Muscle of leg (tissue), 16 donors: ENCODE measurements at places on chromosomes 13 and 19. TPM values are rescaled to one million over a fixed set of nuclear protein-coding genes. Genes with fewer than 3 reads are reported as not detected.

GRCh38 chr13:110872034-110872767 is 42.7 kb downstream of the ANKRD10 start:
- DNase-seq: no peak
- no peak overlapping the region for H3K4me3 ChIP-seq
- no peak overlapping the region for H3K27ac ChIP-seq
- peaks cover 23% of the 10 kb centered on the region for H3K4me1 ChIP-seq
- H3K27me3 ChIP-seq: peaks cover 2% of the 10 kb centered on the region
- H3K36me3 ChIP-seq: no peaks in the 10 kb centered on the region

GRCh38 chr13:22031702-22032286 is 360.9 kb downstream of the FGF9 start:
- H3K36me3 ChIP-seq: no peaks in the 10 kb centered on the region
- peak; percentile 93 for DNase-seq
- H3K4me1 ChIP-seq: no peaks in the 10 kb centered on the region
- H3K27ac ChIP-seq: peak overlapping the region; percentile 67
- H3K27me3 ChIP-seq: no peaks in the 10 kb centered on the region

DNA sequence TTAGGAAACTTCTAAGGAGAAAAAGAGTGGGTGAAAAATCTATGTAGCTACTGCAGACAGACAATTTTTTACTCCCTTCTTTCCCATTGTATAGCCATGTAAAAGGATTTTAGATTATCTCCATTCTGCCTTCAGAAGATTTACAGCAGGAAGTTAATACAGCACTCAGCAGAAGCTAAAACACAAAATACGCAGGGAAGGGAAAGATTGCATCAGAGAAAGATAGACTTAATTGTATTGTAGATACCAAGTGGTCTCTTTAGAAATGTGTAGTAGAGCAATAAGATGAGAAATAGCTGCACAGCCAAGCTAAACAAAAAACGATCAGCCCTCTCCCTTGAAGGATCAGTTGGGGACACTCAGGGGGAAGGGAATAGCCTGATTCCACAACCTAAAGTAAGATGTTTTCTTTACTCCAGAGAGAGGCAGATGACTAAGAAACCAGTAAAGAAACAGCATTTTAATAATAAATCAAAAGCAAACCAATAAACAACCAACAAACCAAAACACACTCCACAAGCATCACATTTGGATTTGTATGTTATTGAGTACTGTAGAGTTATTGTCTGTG is 236.7 kb upstream of the SLITRK1 start:
- H3K4me1 ChIP-seq: no peaks in the 10 kb centered on the region
- no peak overlapping the region for H3K27ac ChIP-seq

GRCh38 chr13:28744091-28744536 is 25.3 kb upstream of the SLC46A3 start:
- H3K36me3 ChIP-seq: no peaks in the 10 kb centered on the region
- H3K27me3 ChIP-seq: no peaks in the 10 kb centered on the region
- no peak overlapping the region for H3K27ac ChIP-seq
- H3K4me1 ChIP-seq: no peaks in the 10 kb centered on the region
- no peak overlapping the region for H3K4me3 ChIP-seq

DNA sequence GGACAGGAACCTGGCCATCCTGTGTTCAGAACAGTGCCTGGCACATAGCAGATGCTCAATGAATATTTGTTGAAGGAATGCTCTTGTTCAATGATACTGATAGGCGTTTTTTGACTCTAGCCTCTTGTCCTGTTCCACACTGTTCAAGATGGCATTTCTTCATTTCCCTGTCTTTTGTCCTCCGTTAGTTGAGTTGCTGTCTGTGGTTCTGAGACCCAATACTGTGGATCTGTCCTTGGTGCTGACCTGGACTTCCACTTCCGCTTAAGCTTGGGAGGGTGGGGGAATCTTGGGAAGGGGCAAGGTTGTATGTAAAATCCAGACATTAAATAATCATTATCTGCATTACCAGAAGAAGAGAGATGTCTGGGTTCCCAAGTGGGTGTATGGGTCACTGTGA is 8.3 kb upstream of the KCNN4 start:
- H3K27ac ChIP-seq: no peak overlapping the region
- H3K4me3 ChIP-seq: no peak overlapping the region
- H3K36me3 ChIP-seq: no peaks in the 10 kb centered on the region
- H3K4me1 ChIP-seq: peaks cover 2% of the 10 kb centered on the region
- H3K27me3 ChIP-seq: peaks cover 3% of the 10 kb centered on the region
- peak; percentile 50 for DNase-seq

- H3K27ac ChIP-seq: no peak overlapping the region
- no peaks in the 10 kb centered on the region for H3K27me3 ChIP-seq
- no peaks in the 10 kb centered on the region for H3K36me3 ChIP-seq
Measured at GRCh38 chr13:101892296-101892695, 439.8 kb downstream of the ITGBL1 start.

GRCh38 chr19:33156334-33156733 is 24.4 kb downstream of the WDR88 start:
- no peaks in the 10 kb centered on the region for H3K36me3 ChIP-seq
- H3K27me3 ChIP-seq: no peaks in the 10 kb centered on the region
- H3K4me3 ChIP-seq: no peak overlapping the region
- no peak overlapping the region for H3K27ac ChIP-seq

The CD37 gene
- 1.1 TPM for total RNA-seq

The DLEU7 gene
- total RNA-seq: 0.27 TPM

DNA sequence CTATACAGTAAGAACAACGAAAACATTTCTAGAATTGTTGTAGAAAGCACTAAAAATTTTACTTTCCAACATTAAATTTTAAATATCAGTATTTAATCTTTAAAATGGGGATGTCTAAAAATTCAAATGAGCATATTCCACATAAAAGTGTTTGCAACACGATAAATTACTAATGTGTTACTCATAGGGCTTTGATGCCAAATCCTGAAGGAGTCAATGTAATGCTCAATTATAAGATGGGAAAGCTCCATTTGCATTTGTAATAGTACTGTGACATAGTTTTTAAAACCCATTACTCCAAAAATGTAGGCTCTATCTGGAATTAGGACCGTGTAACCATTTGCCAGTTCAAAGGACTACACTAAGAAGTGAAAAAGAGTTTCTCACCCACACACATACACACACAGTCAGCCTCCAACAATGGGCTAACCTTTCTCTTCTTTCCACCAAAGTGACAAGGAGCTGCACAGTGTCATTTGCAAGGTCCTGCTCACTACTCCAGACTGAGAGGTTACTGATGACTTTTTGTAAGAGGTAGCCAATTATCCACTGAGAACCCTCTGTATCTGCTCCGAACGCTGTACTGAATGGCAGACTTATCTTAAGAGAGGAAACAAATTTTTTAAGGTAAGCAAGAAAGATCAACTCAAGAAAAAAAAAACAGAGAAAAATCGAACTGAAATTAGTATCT is 26.1 kb upstream of the EEF1AKMT1 start:
- H3K4me3 ChIP-seq: no peak overlapping the region
- no peak overlapping the region for H3K27ac ChIP-seq
- no peaks in the 10 kb centered on the region for H3K27me3 ChIP-seq
- peaks cover 19% of the 10 kb centered on the region for H3K36me3 ChIP-seq
- no peaks in the 10 kb centered on the region for H3K4me1 ChIP-seq

GRCh38 chr19:582497-583197 is 7.0 kb upstream of the HCN2 start:
- peaks cover 2% of the 10 kb centered on the region for H3K4me1 ChIP-seq
- no peak overlapping the region for H3K27ac ChIP-seq
- no peak overlapping the region for H3K4me3 ChIP-seq
- peaks cover 16% of the 10 kb centered on the region for H3K27me3 ChIP-seq
- no peak for DNase-seq
- H3K36me3 ChIP-seq: peaks cover 48% of the 10 kb centered on the region

DNA sequence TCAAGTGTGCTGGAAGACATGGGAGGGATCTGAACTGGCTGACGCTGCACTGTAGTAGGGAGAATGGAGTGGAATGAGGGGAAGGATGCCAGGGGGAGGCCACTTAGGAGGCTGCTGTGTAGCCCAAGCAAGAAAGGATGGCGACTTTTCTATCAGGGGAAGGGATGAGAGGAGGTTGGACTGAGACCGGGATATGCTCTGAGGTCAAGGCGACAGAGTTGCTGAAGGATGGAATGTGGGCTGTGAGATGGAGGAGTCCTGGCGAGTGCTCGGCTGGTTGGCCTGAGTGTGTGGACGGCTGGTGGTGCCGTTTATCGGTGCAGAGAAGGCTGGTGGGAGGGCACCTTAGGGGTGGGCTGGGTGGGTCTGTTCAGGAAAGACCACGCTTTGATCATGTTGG is 45.7 kb downstream of the IRS2 start:
- no peaks in the 10 kb centered on the region for H3K36me3 ChIP-seq
- peaks cover 8% of the 10 kb centered on the region for H3K4me1 ChIP-seq
- DNase-seq: no peak

The CEACAM5 gene
- not detected for total RNA-seq

DNA sequence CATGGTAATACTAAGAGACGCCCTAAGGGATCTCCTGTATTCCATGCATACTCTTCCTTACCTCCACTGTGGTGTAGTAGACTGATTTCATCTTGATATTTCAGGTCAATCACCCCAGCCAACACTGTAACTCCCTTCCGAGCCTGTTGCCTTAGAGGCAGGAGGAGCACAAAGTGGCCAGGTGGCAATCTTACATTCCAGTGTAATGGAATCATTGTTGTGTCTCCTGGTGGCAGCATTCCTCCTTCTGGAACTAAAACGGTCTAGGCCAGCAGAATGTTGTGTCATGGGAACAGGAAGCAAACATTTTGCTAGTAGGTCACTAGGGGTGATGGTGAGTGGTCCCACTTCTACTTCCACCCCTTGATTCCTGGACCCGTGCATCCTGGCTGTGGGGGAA is 405.7 kb upstream of the SLC10A2 start:
- H3K27me3 ChIP-seq: no peaks in the 10 kb centered on the region
- H3K4me1 ChIP-seq: no peaks in the 10 kb centered on the region
- DNase-seq: no peak
- no peak overlapping the region for H3K4me3 ChIP-seq
- no peak overlapping the region for H3K27ac ChIP-seq
